ENCODE measurements at places on chromosomes 7 and 10. TPM values are rescaled to one million over a fixed set of nuclear protein-coding genes. Genes with fewer than 3 reads are reported as not detected.

DNA sequence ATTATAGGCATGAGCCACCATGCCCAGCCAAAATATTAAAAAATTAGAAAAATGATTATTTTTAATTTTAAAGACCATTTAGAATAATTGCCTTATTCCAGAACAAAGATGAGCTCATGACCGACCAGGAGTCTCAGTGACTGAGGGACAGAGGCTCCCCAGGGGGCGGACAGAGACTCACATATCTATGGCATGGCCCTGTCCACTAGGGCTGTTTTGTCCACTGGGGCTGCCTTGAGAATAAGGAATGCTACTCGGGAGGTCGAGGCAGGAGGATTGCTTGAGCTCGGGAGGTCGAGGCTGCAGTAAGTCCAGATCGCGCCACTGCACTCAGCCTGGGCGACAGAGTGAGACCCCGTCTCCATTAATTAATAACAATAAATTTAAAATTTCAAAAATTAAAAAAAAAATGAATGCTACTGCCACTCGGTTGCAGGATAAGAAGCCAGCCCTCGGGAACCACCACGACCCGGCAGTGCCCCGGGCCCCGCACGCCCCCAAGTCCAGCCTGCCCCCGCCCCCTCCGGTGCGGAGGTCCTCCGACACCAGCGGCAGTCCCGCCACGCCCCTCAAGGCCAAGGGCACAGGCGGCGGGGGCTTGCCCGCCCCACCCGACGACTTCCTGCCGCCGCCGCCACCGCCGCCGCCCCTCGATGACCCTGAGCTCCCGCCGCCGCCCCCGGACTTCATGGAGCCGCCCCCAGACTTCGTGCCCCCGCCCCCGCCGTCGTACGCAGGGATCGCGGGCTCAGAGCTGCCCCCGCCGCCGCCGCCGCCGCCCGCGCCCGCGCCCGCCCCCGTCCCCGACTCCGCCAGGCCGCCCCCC lies 128.6 kb downstream of the APBB1IP start:
- peak; percentile 7 for DNase-seq

DNA sequence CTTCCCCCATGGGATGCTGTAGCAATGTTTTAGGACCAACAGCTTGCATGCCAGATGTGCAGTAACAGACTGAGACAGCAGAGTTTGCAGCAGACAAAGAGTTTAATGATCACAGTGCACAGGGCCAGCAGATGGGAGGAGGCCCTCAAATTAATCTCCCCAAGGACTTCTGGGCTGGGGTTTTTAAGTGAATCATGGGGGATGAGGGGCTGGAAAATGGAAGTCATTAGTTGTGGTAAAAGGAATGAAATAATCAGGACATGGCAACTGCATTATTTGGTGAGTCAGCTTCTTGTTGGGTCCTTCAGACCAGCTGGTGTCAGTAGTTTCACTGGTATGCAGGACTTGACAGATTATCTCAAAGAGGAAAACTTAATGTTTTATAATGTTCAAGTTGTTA lies 12.6 kb upstream of the NRBF2 start:
- DNase-seq = peak; percentile 67

- DNase-seq = no peak
Measured at GRCh38 chr7:44325811-44326241, 432 bp upstream of the CAMK2B start.

The AVL9 gene
- polyA plus RNA-seq = 19.6 TPM

The MRC1 gene
- 47.8 TPM for polyA plus RNA-seq

DNA sequence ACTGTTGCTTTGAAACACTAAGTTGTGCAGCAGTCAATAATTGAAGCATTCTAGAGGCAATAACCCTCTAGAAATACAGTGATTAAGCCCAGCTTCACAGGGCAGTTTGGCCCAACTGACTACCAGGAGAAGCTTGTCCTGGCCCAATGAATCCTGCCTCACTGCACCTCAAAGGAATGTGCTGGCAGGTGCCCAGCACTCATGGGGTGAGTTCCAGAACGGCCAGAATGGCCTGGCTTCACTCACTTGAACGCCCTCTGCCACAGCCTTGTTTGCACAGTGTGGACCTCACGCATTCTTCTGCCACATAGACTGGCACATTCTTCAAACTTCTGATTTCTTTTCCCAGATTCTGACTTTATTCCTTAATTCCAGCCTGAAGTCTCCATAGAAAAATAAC lies 6.6 kb upstream of the ITIH2 start:
- peak; percentile 34 for DNase-seq

DNA sequence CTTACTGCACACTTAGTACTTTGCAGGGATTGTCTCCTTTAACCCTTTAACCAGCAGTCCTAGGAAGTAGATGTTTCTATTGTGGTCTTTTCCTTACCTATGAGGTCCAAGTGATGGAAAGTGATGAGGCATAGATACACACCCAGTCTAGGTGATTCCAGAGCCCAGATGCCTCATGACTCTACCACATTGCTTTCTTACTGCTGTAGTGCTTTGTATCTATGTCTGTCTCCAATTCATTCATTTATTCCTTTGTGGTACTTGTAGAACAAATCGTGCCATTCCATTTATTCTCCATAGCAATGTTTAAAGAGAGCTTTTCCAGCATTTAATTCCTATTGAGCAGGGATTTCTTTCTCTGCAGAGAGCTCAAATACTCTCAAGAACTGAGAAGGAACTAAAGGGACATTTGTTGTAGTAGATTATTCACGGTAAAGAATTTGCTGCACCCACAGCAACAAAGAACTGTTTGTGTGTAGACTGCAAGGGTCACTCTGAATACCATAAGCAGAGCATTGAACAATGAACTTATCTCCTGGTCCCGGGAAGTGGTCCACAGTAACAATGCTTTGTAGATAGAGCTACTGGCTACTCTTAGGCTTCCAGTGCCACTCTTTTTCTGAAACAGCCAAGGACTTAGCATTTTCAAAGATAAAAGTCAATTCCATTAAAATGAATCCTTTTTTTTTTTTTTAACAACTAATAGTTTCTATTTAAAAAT lies 337.0 kb downstream of the PTEN start:
- DNase-seq = no peak

GRCh38 chr10:1059902-1060301 lies 3.7 kb downstream of the WDR37 start:
- DNase-seq = no peak

GRCh38 chr10:104291439-104291951 lies 22.5 kb downstream of the GSTO2 start:
- peak; percentile 93 for DNase-seq

GRCh38 chr10:22245567-22245966 lies 27.8 kb upstream of the EBLN1 start:
- DNase-seq = no peak

DNA sequence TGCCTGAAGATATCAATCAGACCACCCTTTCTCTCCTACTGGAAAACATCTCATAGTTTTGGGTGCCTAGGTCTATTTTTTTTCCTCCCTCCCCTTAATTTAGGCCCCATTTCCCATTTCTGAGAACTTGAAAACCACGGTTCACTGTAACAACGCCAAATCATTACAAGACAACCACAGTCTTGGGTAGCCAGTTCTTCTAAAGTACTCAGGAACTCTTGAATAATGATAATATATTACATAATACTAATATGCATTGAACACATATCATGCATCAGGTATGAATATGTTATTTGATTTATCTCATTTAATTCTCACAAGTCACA lies 185.1 kb upstream of the ADO start:
- no peak for DNase-seq

DNA sequence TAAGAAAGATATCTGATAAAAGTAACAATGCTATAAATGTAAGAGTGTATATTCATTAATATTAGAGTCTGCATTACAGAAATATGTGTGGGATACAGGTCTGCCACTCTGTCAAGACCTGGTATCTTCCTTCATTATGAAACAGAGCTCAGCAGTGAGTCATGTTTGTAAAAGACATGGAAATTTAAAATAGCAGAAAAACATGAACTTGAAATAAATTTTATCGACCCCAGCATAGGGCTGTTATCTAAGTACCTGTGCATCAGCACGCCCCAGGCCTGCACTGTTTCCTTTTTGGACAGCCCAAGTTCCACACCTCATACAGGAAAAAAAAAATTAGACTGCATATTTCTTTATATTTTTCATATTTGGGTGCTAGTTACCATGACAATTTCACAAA lies 58.0 kb upstream of the ZPBP start:
- DNase-seq = no peak

DNA sequence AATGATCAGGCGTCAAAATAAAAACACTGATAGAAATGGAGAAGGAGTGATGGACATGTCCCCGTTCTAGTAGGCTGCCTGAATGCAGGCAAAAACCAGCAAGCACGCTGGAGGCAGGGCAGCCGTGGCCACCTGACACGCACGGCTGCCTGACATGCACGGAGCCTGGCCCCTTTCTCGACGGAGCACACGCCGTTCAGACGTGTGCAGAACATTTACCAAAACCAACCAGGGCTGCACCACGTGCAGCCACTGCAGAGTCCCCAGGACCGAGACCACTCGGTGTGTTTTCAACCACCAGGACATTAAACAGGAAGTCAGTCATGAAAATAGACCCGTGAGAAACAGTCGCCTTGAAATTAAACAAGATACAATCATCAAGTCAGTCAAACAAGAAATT lies 61.9 kb upstream of the NKX6-2 start:
- no peak for DNase-seq

DNA sequence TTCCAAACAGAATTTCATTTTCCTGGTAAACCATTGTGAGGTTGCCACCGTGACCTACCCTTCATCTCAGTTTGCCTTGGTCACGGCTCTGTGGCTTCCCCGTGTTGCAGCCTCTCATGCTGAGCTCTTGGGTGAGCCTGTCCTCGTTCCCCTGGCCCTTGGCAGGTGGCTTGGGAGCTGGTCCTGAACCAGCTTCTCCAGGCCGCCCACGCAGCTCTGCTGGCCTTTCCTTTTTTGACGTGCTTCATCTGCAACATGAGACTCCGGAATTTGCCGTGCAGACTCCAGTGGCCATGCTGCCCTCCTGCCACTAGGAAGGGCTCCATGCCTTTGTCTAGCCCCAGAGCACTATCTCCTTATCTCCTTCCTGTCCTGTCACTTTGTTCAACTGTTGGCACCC lies 93.0 kb upstream of the NPS start:
- DNase-seq = no peak

The PANK1 gene
- polyA plus RNA-seq = 2.9 TPM

GRCh38 chr7:117645481-117646165 lies 165.8 kb downstream of the CFTR start:
- no peak for DNase-seq

The C7orf57 gene
- polyA plus RNA-seq = 2.3 TPM

The PLOD3 gene
- polyA plus RNA-seq = 51.2 TPM

DNA sequence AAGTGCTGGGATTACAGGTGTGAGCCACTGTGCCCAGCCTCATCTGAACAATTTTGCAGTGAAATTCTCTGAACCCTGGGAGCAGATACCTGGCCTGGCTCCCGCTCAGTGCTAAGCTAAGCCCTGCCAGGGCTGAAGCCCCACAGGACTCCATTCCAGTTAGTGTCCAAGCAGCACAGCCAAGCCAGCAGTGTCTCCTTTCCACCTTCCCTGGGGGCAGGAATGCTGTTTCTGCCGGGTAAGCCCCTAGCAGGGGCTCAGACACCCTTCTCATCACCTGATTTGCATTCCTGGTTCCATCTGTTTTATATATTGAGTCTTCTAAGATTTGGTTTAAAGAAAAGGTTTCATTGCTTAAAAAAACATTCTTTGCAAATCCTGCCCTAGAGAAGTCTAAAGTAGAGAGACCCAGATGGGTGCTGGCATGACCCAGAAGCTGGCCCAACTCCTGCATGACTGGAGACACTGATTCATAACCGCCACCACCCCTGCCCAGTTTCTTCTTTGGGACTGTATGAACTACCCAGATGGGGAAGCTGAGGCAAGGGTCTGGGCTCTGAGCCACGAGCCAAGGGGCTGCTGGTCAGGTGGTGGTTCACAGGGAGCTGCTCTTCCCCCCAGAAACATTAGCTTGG lies 14.0 kb downstream of the SLC13A4 start:
- DNase-seq = no peak

All from lung (tissue), 17 donors.